ENCODE measurements at places on chromosomes 2 and 18. TPM values are rescaled to one million over a fixed set of nuclear protein-coding genes. Genes with fewer than 3 reads are reported as not detected.

The ZDBF2 gene
- polyA plus RNA-seq: 8.8 TPM

The POTEI gene
- 0.58 TPM for polyA plus RNA-seq

The IL36B gene
- polyA plus RNA-seq: not detected

DNA sequence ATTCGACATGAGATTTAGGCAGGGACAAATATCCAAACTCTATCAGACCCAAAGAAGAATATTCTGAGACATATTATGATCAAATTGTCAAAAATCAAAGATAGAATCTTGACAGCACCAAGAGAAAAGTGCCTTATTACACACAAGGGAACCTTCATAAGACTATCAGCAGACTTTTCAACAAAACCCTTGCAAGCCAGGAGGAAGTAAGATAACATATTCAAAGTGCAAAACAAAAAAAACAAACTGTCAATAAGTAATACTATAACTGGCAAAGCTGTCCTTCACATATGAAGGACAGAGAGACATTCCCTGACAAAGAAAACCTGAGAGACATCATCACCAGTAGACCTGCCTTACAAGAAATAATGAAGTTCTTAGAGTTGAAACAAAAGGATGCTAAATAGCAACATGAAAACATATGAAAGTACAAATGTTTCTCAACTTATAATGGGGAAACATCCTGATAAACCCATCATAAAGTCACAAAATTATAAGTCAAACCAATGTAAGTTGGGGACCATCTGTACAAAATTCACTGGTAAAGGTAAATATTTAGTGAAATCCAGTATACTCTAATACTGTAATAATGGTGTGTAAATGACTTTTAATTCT, 76.6 kb downstream of the FAM171B start:
- H3K36me3 ChIP-seq: no peaks in the 10 kb centered on the region
- H3K4me3 ChIP-seq: no peak overlapping the region
- no peak overlapping the region for H3K27ac ChIP-seq
- no peak for DNase-seq
- H3K4me1 ChIP-seq: no peaks in the 10 kb centered on the region

DNA sequence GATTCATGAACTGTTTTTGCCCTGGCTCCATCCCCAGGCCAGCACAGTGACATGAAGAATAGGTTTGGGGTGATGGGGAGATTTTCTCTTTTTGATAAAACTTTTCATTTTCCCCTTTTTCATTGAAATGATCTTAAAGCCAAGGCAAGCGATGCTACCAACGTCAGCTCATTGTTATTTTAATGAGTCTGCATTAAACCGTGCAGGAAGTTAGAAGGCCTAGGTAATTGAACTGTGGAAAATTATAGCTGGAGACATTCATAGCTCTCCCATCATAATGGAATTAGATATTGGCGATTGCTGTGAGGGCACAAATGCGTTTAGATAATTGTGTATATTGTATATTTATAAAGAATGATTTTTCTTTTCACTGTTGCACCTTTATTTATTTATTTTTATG, 33.2 kb downstream of the SMARCAL1 start:
- no peaks in the 10 kb centered on the region for H3K36me3 ChIP-seq
- no peaks in the 10 kb centered on the region for H3K4me1 ChIP-seq
- no peak overlapping the region for H3K4me3 ChIP-seq
- DNase-seq: no peak

DNA sequence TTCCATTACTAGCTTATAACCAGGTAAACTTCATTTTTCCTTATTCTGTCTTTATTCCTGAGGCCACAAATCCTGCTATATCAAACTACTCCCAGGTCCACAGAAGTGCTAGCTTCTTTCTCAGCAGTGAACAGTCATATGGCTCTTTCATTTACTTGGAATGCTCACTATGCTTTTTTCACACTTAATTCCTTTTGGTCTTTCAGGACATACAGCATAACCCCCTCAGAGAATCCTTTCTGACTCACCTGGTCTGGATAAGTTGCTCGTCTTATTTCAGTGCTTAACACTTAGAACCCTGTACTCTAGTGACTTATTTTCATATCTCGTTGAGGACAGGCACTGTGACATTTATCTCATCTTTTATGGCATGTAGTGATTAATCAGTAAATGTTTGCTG, 325.0 kb upstream of the UBE2E3 start:
- no peak for DNase-seq
- no peak overlapping the region for H3K27ac ChIP-seq
- H3K4me1 ChIP-seq: no peaks in the 10 kb centered on the region
- H3K4me3 ChIP-seq: no peak overlapping the region
- no peaks in the 10 kb centered on the region for H3K36me3 ChIP-seq
- no peaks in the 10 kb centered on the region for H3K27me3 ChIP-seq

- H3K27ac ChIP-seq: no peak overlapping the region
- H3K36me3 ChIP-seq: no peaks in the 10 kb centered on the region
- no peaks in the 10 kb centered on the region for H3K4me1 ChIP-seq
- no peaks in the 10 kb centered on the region for H3K27me3 ChIP-seq
These were observed 18.5 kb upstream of the IL36G start for GRCh38 chr2:112959109-112959812.

DNA sequence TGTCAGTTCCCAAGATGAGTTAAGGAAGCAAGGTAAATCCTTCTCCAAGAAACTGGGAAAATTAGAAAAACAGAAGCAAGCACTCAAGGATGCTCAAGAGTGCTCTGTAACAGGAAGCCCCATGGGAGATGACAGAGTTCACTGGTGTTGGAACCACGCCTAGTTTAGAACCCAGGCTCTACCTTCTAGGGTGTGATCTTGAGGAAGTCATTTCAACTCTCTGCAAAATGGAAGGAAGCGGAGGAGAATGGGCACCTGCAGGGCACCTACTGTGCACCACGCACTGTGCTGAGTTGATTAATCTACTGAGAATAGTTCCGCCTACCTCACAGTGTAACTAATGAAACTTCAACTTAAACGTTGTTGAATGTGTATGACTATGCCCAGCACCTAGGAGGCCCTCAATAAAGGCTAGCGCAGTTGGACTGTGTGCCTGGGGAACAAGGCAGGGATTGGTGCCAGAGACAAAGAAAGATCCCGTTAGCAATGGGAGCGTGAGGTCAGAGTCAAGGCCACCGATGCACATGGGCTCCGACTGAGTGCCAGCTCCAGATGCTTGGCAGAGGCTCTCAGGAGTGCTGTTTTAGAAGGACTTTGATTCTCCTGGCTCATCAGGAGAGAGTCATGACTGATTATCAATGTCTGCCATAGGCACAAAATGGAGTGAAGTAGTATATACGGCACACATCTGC, 93.7 kb downstream of the MAPK4 start:
- no peak overlapping the region for H3K27ac ChIP-seq
- H3K36me3 ChIP-seq: no peaks in the 10 kb centered on the region
- no peaks in the 10 kb centered on the region for H3K4me1 ChIP-seq
- H3K4me3 ChIP-seq: no peak overlapping the region
- DNase-seq: no peak

DNA sequence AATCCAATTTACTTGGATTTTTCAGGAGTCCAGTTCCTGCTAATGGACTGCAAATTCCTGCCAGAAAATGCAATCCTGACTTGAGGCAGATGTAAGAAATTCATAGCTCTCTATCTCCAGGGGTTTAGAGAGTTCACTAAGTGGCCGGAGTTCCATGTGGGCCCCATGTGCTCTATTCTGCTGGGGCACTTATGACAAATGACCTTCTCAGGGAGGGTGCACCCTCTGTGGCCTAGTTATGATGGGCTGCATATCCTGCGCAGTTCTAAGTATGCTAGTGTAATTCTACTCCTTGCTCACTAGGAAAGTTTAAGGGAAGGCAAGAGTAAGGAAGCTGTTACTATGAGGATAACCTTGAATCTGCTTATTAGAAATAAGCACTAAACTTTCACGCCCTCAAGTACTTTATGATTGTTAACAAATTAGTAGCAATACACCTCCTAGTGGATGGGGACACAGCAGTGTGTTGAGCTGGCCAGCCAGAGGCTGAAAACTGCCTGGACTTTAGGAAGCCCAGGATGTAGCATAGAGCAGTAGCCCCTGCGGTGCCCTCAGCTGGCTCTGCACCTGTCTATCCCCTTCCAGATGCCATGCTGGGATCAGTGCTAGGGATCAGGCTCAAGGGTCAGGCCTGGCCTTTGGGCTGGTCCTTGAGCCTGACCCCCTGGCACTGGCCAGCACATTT, 14.4 kb downstream of the SMYD1 start:
- H3K4me3 ChIP-seq: no peak overlapping the region
- H3K27me3 ChIP-seq: no peaks in the 10 kb centered on the region
- no peak for DNase-seq
- H3K4me1 ChIP-seq: no peaks in the 10 kb centered on the region

DNA sequence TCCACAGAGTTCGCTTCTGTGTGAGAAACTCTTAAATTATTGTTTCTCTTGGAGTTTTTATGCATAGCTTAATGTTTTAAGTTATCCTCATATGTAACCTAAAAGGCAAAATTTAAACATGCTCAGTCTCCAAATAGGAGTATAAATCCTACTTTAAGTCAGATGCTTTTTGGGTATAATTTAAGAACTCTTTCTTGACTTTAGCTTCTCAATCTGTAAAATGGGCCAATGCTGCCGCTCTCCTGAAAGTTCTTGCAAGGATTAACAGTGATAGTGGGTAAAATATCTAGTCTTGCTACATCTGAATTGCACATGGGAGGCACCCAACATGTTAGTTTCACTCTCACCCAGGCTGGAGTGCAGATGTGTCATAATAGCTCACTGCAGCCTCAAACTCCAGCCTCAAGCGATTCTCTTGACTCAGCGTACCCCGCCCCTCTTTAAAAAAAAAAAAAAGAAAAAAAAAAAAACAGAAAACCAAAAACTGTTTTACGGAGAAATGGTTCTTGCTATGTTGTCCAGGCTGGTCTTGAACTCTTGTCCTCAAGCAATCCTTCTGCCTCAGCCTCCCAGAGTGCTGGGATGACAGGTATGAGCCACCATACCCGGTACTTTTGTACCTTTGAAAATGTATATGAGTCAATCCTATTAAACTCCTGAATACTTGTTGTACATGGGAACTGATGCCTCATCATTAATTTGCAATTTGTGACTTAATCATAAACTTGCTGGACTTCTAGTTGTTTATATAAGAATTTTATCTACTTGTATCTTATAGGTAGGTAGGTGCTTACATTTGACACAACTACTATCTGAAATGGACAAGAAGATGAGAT, 1.8 kb downstream of the FBXO48 start:
- DNase-seq: no peak
- H3K27ac ChIP-seq: no peak overlapping the region
- H3K4me3 ChIP-seq: no peak overlapping the region
- no peaks in the 10 kb centered on the region for H3K36me3 ChIP-seq

- H3K4me3 ChIP-seq: no peak overlapping the region
- H3K27me3 ChIP-seq: no peaks in the 10 kb centered on the region
These were observed 402.8 kb downstream of the CLIP4 start for GRCh38 chr2:29518010-29518409.

- H3K27ac ChIP-seq: no peak overlapping the region
- H3K4me1 ChIP-seq: peaks cover 5% of the 10 kb centered on the region
- H3K27me3 ChIP-seq: peaks cover 6% of the 10 kb centered on the region
- no peak overlapping the region for H3K4me3 ChIP-seq
- DNase-seq: no peak
These were observed 106.4 kb downstream of the BCL2L11 start for GRCh38 chr2:111226876-111227700.

DNA sequence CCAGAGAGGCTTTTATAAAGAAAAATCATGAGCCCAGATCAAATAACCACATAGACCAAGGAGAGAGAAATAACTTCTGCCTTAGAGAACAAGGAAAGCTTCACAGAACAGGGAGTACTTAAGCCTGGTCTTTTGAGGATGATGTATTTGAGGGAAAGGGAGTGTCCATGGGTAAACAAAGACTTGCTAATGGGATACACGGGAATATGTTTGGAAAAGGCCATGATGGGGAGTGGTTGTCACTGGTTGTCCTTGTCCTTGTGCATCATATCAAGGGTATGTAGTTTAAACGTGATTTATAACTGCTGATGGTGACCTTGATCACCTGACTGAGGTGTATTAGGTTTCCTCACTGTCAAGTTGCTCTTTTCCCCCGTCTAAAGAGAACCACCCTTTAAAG, 169.9 kb downstream of the FAM210A start:
- H3K27ac ChIP-seq: no peak overlapping the region
- H3K36me3 ChIP-seq: no peaks in the 10 kb centered on the region
- no peak for DNase-seq
- H3K27me3 ChIP-seq: no peaks in the 10 kb centered on the region

DNA sequence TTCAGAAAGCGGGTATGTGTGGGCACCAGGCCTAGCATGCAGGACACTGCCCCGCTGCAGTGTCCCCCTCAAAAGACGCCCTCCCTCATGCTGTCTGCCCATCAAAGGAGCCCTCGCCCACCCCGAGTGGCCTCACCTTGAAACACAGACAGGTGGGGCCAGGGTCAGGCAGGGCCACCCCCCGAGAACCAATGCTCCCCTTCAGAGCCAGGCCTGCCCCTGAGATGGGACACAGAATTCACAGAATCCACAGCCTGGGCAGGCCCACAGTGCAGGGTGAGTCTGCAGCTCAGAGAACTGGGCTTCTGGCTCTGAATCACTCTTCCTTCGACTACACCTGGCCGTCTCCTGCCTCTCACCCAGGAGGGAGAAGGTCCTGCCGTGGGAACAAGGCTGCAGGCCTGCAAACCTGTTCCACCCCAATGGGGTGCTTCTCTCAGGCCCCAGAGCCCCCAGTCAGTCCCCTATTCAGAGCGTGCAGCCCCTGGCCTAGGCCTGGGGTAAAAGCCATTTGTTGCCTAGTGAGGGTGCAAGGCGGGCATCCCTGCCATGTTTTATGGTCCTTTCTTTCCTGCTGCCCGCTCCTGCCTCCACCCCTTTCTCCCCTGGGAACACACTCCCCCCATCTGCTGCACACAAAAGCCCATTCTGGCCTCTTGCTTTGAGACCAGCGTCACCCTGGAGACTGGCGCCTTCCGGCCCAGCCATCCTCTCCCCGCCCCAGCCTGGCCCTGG, 11.3 kb upstream of the ARHGEF4 start:
- H3K27me3 ChIP-seq: no peaks in the 10 kb centered on the region
- DNase-seq: no peak
- no peaks in the 10 kb centered on the region for H3K36me3 ChIP-seq

DNA sequence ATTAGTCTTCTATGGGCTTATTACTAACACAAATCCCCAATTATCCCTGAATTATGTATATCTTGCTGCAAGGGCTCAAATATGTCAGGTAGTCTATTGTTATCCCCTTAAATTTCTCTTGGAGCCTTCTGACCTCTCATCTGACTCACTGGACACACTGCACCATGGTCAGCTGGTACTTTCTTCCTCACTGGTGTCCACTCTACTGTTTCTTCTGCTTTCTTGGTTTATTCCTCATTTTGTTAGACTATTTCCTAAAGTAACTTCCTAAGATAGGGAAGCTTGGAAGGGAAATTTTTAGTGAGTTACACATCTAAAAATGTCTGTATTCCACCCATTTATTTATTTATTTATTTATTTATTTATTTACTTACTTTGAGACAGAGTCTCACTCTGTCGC, 26.5 kb downstream of the WDR35 start:
- no peak for DNase-seq
- no peaks in the 10 kb centered on the region for H3K27me3 ChIP-seq
- no peak overlapping the region for H3K27ac ChIP-seq
- H3K4me3 ChIP-seq: no peak overlapping the region
- no peaks in the 10 kb centered on the region for H3K4me1 ChIP-seq

Measured in left lung (tissue), 14 donors.